ENCODE measurements at places on chromosomes 5 and 9.

- no peak for DNase-seq
Measured at GRCh38 chr9:88464851-88465250, 70.1 kb upstream of the NXNL2 start.

DNA sequence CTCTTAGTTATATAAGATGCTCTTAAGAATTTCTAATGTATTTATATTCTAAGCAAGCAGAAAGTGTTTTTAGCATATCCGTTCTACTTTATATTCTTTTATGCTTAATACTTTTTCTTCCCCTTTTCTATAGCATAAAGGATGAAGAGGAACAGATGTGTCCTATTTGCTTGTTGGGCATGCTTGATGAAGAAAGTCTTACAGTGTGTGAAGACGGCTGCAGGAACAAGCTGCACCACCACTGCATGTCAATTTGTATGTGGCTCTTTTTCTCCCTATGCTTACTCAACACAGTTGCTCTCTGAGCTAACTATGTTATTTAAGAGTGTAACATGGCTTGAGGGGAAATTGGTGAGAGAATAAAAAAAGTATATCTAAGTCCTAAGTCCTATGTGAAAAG lies 37.6 kb upstream of the SETD9 start:
- no peak for DNase-seq

GRCh38 chr9:72467766-72468738 lies 53.4 kb upstream of the TMC1 start:
- no peak for DNase-seq

DNA sequence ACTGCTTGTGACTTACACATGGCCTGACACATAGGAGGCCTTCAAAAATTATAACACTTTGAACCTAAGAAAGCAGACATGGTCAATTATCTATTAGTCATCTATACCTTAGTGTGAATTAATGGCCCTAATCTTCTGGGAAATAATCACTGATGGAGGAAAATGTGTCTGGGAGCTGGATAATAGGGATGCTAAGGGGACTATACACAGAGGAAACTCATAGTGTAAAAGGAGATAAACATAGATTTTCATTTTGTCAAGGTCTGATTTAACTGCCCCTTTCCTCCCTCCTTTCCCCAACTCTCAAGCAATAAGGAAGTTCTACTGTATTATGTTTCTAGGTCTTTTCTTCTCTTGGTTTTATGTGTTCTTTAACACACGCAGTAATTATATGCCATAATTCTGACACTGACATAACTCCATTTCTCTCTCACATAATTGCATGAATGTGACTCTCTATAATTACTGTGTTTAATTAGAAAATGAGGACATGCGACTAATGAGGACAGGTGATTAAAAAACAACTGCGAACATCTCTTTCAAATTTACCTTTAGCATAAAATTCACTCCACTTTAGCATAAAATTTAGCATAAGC lies 18.7 kb upstream of the PRELID2 start:
- no peak for DNase-seq

DNA sequence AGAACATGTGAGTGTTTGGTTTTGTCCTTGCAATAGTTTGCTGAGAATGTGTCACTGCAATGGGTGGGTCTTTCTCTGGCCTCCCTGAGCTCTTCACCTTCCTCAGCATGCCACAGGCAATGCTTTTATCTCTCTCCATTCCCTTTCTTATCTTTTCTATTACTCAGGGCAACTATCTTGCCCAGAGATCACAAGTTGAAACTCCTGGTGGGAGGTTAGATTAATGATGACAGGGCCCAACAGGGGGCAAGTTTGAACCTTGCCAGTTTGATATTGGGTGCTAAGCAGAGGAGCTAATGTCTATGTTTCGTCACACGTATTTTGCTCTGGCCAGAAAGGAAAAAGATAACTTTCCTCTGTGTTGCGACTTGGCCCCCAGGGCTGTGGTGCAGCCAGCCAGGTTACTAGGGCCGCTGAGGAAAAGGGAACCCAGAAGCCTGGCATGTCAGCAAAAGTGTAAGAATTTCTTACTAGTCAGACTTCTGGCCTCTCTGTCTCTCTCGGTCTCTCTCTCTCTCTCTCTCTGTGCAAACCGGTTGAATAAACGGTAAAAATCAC lies 299.3 kb upstream of the POU5F2 start:
- no peak for DNase-seq

DNA sequence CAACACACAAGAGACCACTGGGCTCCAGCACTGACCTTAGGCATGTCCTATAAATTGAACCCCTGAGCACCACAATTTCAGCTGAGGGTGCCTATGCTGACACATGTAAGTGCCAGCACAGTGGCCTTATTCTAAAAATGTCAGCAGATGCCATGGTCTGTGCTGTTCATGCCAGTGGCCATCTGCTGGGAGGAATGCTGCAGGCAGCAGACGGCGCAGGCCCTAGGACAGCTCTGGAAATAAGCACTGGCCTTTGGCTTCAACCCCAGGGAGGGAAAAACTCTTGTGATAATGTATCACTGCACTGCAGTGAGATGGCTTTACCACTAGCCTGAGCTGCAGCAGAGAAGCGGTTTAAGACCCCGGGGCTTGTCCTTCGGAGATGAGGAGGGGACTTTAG lies 98.5 kb downstream of the SYK start:
- DNase-seq, result no peak

DNA sequence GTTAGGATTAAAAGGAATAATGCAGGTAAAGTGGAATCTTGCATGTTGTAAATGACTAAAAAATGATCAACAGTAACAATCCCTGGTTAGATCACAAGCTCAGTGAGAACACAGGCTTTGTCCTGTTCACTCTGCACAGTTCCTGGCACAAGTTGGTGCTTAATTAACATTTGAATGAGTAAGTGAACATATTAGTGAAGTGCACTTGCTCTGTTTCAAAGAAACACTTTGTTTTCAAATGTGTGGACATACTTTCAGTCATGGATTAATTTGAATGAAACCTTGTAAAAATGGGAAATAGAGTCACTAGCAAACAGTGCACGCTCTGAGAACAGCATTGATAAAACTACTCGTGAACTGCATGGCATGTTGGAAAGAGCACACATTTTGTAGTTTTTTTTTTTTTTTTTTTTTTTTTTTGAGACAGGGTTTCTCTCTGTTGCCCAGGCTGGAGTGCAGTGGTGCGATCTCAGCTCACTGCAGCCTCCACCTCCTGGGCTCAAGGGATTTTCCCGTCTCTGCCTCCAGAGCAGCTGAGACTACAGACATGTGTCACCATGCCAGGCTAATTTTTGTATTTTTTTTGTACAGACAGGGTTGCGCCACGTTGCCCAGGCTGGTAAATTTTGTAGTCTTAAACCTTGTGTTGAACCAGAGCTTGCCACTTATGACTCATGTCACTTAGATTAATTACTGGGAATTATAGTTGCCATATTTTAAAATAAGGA lies 159.9 kb downstream of the LURAP1L start:
- DNase-seq, result no peak

DNA sequence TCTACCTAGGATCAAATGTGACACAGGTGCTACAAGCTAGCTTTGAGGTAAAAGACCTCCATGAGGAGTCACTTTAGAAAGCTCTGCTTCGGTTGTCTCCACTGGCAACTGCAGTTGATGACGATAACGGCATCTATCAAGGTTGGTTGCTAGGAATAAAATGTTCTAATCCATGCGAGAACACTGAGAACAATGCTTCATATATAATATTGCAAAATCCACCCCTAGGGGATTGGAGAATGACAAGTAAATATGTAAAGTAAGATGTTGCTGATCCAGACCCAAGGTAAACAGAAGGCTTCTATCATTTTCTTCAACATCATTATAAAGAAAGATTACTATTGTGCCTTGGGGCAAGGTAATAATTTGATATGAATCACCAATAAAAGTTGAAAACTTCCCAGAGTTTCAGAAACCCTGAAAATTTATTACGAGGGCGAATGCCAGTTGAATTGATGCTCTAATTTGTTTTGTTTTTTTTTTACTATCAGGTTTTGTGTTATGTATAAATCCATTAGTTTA lies 1003.4 kb downstream of the CDH18 start:
- DNase-seq, result no peak

GRCh38 chr9:120891245-120891883 lies 14.4 kb upstream of the PHF19 start:
- DNase-seq, result no peak

DNA sequence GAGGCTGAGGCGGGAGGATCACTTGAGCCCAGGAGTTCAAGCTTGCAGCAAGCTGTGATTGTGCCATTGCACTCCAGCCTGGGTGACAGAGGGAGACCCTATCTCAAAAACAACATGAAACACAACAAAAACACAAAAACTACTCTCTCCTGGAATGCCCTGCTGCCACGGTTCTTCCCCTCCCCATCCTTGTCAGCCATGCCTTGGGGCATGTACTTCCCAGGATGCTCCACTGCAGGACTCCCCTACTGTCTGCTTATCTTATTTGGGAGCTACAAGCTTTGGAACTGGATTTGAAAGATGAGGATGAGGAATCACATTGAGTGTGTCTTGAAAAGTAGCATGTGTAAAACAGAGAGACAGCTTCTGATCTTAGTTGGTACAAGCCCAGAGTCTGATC lies 40.1 kb upstream of the KIAA1958 start:
- no peak for DNase-seq

Data from stimulated activated CD8-positive, alpha-beta memory T cell treated with anti-CD3 and anti-CD28 coated beads, Interleukin-4, amount 100 ng/mL, for 1 hour (primary cell).